ENCODE measurements at places on chromosomes 13 and 19. TPM values are rescaled to one million over a fixed set of nuclear protein-coding genes. Genes with fewer than 3 reads are reported as not detected.

VAV1 gene
- 6.3 TPM for total RNA-seq

SHC2 gene
- 57.4 TPM for total RNA-seq

TMPRSS9 gene
- total RNA-seq, result not detected

URI1 gene
- 57.4 TPM for total RNA-seq

ZNF763 gene
- total RNA-seq, result 6.5 TPM

CD33 gene
- total RNA-seq, result 4.3 TPM

BRCA2 gene
- 0.82 TPM for total RNA-seq

LCP1 gene
- total RNA-seq, result 6.5 TPM

CGB3 gene
- total RNA-seq, result not detected

TEX101 gene
- not detected for total RNA-seq

TYROBP gene
- total RNA-seq, result 27.7 TPM

HCST gene
- 4.1 TPM for total RNA-seq

ZGLP1 gene
- 11.8 TPM for total RNA-seq

IGSF23 gene
- not detected for total RNA-seq

TLE6 gene
- total RNA-seq, result 1.1 TPM

PHF11 gene
- total RNA-seq, result 30.8 TPM

ZSWIM9 gene
- total RNA-seq, result 20.5 TPM

IQCN gene
- 4.4 TPM for total RNA-seq

BEST2 gene
- 0.32 TPM for total RNA-seq

SIGLECL1 gene
- not detected for total RNA-seq

NCR1 gene
- total RNA-seq, result not detected

C19orf38 gene
- 2.0 TPM for total RNA-seq

GIPC3 gene
- total RNA-seq, result 0.62 TPM

ZNF430 gene
- total RNA-seq, result 25.1 TPM

SLC6A16 gene
- 1.6 TPM for total RNA-seq

A1BG gene
- 19.6 TPM for total RNA-seq

GJB6 gene
- 55.3 TPM for total RNA-seq

TMEM145 gene
- total RNA-seq, result 55.0 TPM

TNPO2 gene
- 190 TPM for total RNA-seq

IGFL4 gene
- total RNA-seq, result 9.5 TPM

ZNF728 gene
- 3.0 TPM for total RNA-seq
